ENCODE measurements at places on chromosomes 13 and 19.

- DNase-seq = no peak
These were observed 442.9 kb downstream of the FOXO1 start for GRCh38 chr13:40223585-40223984.

- DNase-seq = no peak
These were observed 1.1 kb downstream of the GRIN2D start for GRCh38 chr19:48394331-48395169.

DNA sequence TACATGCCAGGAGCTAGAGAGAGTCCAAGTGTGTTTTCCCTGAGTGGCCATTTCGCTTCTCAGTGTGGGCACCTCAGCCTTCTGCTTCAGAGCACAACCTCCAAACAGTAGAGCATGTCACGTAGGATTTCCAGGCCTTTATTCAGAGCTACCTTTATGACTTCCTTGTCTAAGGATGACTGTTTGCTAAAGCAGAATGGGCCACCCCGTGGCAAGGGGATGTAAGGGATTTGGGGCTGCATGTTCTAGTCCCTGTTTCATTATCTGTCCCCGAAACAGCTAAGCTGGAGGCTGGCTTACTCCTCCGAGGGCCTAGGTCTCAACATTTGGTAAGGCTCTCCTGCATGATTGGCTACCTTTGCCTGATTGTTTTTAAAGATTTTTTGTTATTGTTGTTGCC lies 6.0 kb downstream of the RNASEH2B start:
- peak; percentile 90 for DNase-seq

- peak; percentile 53 for DNase-seq
These were observed 3.0 kb upstream of the SLC6A16 start for GRCh38 chr19:49327878-49328544.

DNA sequence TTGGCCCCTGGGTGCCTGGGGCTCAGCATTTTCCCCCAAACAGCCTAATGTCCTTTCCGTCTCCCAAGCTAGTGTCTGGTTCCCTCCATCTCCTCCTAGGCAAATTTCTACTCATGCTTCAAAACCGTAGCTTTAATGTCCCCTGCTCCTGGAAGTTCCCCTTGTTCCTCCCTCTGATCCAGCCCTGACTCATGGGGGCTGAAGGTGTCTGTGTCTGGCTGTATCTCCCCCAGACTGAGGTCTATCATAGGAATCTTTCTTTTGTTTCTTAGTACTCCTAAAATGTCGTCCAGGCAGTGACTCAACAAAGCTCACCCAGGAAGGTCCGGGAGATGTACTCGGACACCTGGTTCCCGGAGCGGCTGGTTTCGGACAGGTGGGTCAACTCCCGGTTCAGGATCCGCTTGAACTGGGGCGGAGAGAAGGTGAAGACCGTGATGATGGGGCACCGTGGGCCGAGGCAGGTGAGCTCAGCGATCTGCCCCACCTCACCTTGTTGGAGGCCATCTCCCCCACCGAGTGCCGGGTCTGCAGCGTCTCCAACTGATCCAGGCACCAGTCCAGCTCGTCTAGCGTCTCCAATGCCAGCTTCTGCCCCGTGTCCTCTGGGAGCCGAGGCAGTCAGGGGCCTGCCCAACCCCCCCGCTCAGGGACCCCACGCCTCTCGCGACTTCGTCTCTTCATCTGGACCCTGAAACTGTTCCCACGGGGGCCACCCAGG lies 6.2 kb downstream of the PDE4C start:
- no peak for DNase-seq
